ENCODE measurements at places on chromosomes 5 and 9.

DNA sequence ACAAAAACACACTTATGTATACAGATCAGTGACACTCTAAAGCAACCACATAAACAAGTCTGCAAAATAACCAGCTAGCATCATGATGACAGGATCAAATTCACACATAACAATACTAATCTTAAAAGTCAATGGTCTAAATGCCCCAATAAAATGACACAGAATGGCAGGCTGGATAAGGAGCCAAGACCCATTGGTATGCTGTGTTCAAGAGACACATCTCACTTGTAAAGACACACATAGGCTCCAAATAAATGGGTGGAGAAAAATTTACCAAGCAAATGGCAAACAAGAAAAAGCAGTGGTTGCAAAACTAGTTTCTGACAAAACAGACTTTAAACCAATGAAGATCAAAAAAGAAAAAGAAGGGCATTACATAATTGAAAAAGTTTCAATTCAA is 26.0 kb downstream of the GAPT start:
- DNase-seq = no peak

GRCh38 chr5:124746916-124747790 is 714 bp upstream of the ZNF608 start:
- DNase-seq = peak; percentile 77

DNA sequence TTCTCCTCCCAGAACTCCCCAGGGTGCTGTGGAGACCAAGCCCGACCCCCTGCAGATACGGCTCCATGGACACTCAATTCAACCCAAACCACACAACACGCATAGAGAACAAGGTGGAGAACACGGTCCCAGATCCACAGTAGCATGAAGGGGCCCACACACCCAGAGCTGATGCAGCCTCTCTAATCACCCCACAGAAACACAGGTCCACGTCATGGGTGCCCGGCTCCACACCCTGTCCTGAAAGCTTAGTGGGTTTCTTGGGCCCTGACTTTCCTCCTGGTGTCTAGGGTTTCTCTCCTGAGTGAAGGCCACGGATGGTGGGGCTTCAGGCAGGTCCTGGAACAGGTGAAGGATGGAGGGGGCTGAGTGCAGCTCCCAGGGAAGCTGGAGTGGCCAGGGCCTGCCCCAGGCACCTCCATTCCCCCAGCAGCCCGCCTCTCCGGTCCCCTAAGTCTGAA is 1.5 kb upstream of the SLC23A1 start:
- no peak for DNase-seq

DNA sequence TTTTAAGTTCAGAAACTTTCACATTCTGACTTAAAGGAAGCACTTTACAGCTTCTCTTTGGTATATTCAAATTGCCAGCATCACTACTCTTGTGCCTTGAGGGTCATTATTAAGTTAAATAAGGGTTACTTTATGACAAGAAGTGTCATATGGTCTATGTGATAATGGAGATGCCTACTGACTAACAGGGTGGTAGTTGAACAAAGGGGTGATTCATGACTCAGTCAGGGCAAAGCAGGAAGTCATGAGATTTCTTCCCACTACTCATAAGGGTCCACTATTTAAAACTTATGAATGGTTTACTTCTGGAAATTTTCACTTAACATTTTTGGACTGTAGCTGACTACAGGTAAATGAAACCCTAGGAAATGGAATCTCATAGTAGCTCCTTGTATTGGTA is 938.3 kb upstream of the PTPRD start:
- DNase-seq = no peak

- DNase-seq = no peak
Measured at GRCh38 chr5:60701321-60701968, 1.5 kb upstream of the DEPDC1B start.

DNA sequence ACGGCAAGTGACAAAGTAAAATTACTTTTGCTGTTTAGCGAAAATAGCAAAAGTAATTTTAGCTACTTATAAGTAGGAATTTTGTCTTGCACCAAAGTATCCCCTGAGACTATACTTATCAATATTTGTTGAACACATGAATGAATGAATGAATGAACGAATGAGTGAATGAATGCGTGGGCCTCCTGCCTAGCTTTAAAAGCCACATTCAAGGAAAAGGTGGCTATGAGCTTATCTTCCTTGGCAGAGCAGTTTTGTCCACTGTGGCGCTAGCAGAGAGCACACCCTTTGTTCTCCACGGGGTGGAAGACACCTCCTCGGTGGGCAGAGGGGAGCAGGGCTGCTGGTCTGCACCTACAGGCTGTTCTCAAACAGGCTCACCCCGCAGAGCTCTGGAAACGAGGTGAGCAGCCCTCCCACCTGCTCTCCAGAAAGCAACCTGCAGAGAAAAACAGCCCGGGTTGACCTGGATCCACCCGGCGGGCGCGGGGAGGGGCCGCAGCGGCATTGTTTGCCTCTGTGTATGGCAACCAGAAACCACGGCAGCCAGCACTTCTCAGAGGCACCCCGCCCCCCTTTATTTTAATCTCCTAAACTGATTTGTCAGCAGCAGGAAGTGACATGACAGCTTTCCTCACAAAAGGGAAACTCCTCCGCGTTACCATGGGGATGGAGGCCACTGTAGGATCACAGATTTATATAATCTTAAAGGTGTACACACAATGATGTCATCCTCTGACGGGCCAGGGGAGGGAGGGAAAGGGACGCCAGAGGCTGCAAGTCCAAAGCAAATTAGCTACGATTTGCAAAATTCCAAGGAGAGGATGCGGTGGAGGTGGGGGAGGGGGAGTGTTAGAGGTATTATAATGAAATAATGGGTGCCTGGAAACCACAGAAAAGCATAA is 5.9 kb downstream of the DUSP1 start:
- DNase-seq = peak; percentile 96

Measured in H7 (cell line).